ENCODE measurements at places on chromosomes 4 and X.

- DNase-seq: no peak
Measured at GRCh38 chr4:68476191-68476590, 28.9 kb downstream of the TMPRSS11E start.

DNA sequence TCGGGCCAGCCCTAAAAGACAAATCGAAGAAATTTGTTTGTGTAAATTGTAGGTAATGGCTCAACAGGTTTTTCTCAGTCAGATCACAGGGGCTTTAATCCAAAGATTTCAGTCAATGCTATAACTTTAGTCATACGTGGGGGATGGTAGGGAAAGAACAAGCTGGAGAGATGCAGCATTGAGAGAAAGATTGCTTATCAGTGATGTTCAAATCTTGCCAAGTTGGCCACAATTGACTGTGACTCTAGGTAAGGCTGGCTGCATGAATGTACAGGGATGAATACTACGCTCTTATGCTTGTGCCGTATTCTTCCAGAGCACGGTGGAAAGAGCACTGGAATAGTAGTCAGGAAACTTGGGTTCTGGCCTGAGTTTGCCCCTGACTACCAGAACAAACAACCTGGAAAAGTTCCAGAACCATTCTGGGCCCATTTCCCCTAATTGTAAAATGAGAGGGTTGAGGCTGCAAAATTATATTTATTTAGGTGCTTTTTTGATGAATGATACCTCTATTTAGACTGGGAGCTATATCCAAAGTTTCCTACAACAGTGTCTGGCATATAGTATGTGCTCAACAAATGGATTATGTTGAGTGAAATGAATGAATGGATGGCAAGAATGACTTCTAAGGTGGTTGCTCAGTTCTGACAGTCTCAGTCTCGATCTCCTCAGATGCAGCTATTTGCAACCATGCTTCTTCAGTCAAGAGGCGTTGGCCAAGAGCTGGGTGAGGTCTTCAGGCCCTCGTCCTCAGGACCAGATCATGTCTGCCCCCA is 44.4 kb downstream of the TSC22D3 start:
- no peak for DNase-seq

- DNase-seq: no peak
Measured at GRCh38 chr4:184782731-184783373, 42.9 kb downstream of the ACSL1 start.

- DNase-seq: no peak
Measured at GRCh38 chrX:56812515-56813105, 83.6 kb downstream of the NBDY start.

DNA sequence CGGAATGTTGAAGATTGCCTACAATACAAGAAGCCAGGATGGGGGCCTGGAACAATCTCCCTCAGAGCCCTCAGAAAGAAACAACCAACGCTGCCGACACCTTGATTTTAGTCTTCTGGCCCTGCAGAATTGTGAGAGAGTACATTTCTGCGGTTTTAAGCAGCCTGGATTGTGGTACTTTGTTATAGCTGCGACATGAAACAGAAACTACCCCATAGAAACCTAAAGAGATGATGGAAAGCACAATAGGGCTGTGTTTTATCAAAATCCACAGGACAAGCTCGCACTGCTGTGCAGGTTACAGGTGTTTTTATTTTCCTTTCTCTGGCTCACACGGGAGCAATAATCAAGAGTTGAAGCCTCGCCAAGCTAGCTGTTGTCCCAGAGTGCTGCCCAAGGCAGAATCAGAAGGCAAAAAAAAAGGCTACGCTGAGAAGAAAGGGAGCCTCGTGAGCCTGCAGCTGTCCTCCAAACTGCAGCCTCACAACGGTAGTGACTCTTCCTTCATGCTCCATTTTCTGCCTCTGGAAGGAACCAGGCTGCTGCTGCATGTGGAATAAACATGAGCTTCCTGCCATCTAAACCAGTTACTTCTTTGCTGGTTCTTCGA is 232.4 kb downstream of the LDB2 start:
- DNase-seq: no peak

DNA sequence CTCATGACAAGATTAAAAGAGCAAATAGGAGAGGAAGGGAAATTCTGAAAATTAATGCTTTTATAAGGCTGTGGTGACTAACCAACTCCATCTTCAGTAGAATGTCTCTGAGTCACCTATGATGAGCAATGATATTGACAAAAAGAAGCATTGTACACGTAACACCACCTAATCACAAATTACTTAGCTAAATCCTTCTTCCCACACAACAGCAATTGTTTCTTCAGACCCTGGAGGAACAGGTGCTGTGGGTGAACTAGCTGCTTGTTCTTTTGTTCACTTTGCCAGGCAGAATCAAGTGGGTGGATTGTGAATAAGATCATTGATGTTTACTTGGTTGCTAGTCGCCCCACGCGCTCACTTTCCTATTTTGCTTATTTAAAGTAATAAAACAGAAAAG is 315.5 kb downstream of the CAMK2D start:
- no peak for DNase-seq

- no peak for DNase-seq
Measured at GRCh38 chrX:116628464-116628863, 165.7 kb upstream of the CT83 start.

DNA sequence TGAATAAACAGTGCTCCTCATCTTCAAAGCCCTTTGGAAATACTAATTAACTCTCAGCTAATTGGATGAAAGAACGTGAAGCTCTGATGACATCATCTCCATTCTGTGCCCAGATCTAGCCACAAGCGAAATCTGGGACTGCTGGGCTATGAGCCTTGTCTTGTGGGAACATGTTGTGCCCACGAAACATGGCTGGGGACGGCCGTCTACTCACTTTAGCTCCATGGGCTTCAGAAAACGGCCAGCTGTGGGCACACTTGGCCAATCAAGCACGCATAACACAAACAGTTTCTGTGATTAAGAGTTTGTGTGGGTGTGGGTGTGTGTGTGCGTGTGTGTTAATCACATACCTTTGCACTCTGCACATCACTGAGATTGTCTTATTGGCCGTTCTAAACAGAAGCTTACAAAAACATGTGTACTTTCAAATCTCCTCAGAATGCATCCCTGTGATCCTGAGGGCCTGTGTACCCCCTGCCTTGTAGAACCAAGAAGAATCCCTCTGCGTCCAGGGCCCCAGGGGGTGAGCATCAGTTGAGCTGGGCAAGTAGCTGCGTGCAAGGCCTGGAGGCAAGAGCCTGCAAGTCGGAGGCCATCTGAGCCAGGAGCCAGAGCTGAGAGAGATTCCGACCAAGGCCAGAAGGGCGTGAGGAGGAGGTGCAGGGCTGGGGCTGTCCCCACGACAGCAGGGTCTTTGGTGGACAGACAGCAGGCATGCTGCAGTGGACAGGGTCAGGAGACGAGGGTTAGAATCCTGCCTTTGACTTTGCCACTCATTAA is 18.7 kb upstream of the ZNF185 start:
- no peak for DNase-seq

DNA sequence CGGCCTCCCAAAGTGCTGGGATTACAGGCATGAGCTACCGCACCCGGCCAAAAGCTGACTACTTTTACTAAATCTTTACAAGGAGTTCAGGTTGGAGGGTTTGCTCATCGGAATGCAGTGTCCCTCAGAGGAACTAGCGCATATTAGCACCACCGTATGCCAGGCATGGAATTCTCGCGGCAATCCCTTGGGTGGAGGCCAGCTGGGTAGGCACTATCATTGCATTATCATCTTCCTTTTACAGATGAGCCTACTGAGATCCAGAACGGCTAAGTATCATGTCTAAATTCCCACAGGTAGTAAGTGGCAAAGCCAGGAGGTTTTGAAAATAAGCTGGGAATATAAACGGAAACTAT is 6.1 kb upstream of the CXorf66 start:
- no peak for DNase-seq

DNA sequence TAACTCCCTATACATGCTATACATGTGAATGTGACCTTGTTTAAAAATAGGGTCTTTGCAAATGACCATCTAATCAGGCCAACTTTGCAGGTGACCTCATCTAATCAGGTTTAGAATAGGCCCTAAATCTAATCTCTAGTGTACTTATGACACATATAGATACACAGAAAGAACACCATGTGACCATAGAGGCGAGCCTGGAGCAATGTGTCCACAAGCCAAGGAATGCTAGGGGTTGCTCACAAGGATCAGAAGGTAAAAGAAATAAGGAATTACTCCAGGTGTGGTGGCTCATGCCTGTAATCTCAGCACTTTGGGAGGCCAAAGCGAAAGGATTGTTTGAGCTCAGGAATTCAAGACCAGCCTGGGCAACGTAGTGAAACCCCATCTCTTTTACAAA is 9.6 kb upstream of the C4orf36 start:
- DNase-seq: no peak

DNA sequence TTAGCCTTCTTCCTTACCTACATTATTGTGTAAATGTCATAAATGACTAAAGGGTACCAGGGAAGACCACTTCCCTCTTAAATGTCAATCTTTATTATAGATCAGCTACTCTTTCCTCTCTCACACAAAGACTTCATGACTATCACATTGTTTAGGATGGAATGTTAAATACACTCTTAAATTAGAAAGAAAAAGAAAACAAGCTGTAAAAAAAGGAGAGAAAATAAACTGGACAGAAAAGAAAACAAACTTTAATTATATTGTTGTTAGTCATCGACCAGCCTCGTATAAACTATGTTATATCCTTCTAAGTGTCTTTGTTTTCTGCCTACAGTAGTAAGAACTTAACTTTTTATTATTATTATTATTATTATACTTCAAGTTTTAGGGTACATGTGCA is 666.4 kb upstream of the NR3C2 start:
- no peak for DNase-seq
